ENCODE measurements at places on chromosomes 6 and 20. TPM values are rescaled to one million over a fixed set of nuclear protein-coding genes. Genes with fewer than 3 reads are reported as not detected.
A peak's percentile ranks its signal among the peaks of the same experiment; 100 is the strongest.

The PDYN gene
- total RNA-seq: 11.0 TPM

The CYB5R4 gene
- 11.1 TPM for total RNA-seq

The CDSN gene
- not detected for total RNA-seq

The ADGRF1 gene
- total RNA-seq: 0.06 TPM

The RNF144B gene
- total RNA-seq: 8.6 TPM

The ADAT2 gene
- 4.6 TPM for total RNA-seq

The OXT gene
- not detected for total RNA-seq

The GTSF1L gene
- total RNA-seq: 0.40 TPM

The C6orf118 gene
- 20.7 TPM for total RNA-seq

The DIDO1 gene
- 35.4 TPM for total RNA-seq

The RNF217 gene
- 22.4 TPM for total RNA-seq

The F13A1 gene
- 47.7 TPM for total RNA-seq

- no peaks in the 10 kb centered on the region for H3K27me3 ChIP-seq
- H3K27ac ChIP-seq: no peak overlapping the region
- peaks cover 5% of the 10 kb centered on the region for H3K4me1 ChIP-seq
- H3K4me3 ChIP-seq: no peak overlapping the region
These were observed 287.6 kb downstream of the PHF3 start for GRCh38 chr6:63923139-63923739.

DNA sequence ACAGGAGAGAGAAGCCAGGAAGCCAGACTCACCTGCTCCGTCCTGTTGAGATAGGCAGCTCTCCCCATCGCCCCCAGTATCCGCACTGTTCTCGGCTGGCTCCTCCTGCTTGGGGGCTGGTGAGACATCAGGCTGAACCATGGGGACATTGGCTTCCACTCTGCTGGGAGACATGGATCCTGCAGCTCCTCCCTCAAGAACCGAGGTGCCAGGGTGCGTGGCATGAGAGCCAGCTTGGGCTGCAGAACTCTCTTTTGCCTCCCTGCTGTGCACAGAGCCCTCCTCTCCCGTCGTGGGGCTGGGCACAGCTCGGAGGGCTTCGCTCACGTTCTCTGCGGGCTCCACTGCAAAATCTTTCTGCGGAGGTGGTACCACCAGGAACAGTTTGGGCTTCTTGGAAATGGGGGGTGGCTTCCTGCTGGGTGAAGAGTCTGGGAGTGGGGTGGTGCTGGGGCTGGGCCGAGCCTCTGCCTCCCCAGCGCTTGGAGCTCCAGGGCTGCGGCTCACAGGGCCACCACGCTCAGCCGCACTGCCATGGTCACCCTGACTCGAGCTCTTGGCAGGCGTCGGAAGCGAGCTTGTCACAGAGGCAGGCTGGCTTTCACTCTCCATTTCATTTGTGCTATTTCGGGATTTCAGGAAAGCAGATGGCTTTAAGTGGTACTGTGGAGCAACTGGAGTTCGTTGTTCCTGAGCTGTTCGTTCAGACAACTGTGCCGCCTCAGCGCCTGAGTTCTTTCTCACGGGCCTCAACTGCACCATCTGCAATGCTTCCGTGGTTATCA lies 26.5 kb downstream of the HEBP2 start:
- peak; percentile 67 for DNase-seq
- peaks cover 30% of the 10 kb centered on the region for H3K4me1 ChIP-seq
- H3K36me3 ChIP-seq: peaks cover 31% of the 10 kb centered on the region
- no peak overlapping the region for H3K4me3 ChIP-seq
- H3K27me3 ChIP-seq: no peaks in the 10 kb centered on the region

DNA sequence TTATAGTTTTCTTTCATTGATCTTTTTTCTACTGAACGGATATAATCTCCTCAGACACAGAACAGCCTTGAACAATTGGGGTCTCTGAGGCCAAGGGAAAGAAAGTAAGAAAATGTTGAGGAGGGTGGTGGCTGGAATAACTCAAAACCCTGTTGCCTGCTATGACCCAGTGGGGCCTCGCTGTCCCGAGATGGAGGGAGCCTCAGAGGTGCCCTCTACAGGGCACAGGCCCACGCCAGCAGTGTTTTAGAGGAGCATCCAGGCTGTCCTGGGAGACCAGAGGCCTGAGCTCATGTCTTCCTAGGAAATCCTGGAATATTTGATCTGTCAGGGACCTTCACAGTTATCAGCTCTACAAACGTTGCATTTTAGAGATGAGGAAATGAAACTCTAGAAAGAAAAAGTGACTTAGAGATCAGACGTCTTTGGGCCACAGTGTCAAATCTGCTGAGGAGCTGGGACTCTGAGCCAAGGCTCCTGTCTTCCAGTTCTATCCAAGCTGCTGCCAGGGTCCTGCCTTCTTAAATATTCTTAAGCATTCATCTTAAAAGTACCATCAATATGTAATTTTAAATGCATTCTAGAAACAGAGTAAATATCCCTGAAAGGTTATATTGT lies 26.3 kb downstream of the ALDH5A1 start:
- H3K4me1 ChIP-seq: peaks cover 3% of the 10 kb centered on the region
- H3K36me3 ChIP-seq: peaks cover 11% of the 10 kb centered on the region
- H3K27me3 ChIP-seq: no peaks in the 10 kb centered on the region
- H3K4me3 ChIP-seq: no peak overlapping the region
- no peak overlapping the region for H3K27ac ChIP-seq

- no peaks in the 10 kb centered on the region for H3K36me3 ChIP-seq
- H3K27me3 ChIP-seq: no peaks in the 10 kb centered on the region
- no peak for DNase-seq
- H3K27ac ChIP-seq: no peak overlapping the region
- H3K4me3 ChIP-seq: no peak overlapping the region
These were observed 431.0 kb upstream of the IRAK1BP1 start for GRCh38 chr6:78436335-78436734.

DNA sequence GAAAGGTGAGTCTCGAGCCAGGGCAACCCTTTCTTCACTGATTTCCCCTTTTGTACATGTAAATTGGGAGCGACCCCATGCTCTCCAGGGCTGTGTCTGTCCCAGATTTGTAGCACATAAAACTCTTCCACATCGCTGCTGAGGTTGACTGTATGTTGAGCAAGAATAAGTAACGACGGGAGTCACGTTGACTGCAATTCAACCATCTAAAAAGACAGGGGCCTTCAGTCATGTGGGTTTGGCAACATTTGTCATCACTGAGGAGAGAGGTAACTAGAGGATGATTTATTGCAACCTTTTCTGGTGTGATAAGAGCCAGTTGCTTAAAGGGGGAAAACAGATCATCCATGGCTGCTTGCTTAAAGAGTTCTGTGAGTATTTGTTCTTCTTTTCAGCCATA lies 159.4 kb upstream of the SULF2 start:
- no peaks in the 10 kb centered on the region for H3K4me1 ChIP-seq
- no peak for DNase-seq
- no peak overlapping the region for H3K4me3 ChIP-seq
- peaks cover 2% of the 10 kb centered on the region for H3K27me3 ChIP-seq
- no peak overlapping the region for H3K27ac ChIP-seq

GRCh38 chr20:60214901-60215815 lies 256.9 kb downstream of the CDH26 start:
- peaks cover 17% of the 10 kb centered on the region for H3K4me1 ChIP-seq
- no peak for DNase-seq
- no peaks in the 10 kb centered on the region for H3K36me3 ChIP-seq
- no peak overlapping the region for H3K27ac ChIP-seq
- H3K4me3 ChIP-seq: no peak overlapping the region
- H3K27me3 ChIP-seq: no peaks in the 10 kb centered on the region

DNA sequence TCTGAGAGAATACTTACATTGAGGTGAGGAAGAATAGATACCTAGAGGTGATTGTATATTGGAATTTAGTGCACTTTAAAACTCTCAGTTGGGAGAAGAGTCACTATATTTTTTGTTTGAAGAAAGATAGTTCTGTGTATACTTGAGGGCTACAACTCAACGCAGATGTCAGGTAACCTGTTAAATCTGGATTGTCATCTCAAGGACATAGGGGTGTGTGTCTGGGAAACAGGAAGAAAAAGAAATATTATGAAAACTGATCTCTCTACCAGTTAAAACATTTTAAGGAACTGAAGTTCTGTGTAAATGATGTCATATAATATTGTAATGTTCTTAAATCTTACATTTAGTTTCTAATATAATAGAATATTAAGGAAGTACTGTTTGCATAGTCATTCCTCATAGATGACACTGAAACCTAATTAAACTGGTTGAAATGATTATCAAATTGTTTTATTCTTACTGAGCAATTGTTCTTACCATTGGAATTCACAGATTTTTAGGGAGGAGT lies 86.2 kb downstream of the SMAP1 start:
- H3K4me3 ChIP-seq: no peak overlapping the region
- no peak overlapping the region for H3K27ac ChIP-seq
- no peaks in the 10 kb centered on the region for H3K4me1 ChIP-seq
- DNase-seq: no peak
- no peaks in the 10 kb centered on the region for H3K27me3 ChIP-seq
- no peaks in the 10 kb centered on the region for H3K36me3 ChIP-seq

- no peak overlapping the region for H3K27ac ChIP-seq
- peaks cover 3% of the 10 kb centered on the region for H3K4me1 ChIP-seq
- H3K36me3 ChIP-seq: peaks cover 9% of the 10 kb centered on the region
These were observed 23.5 kb downstream of the MCM8 start for GRCh38 chr20:5973971-5974370.

- DNase-seq: no peak
- H3K27ac ChIP-seq: peak overlapping the region; percentile 4
- H3K4me1 ChIP-seq: peaks cover 18% of the 10 kb centered on the region
These were observed 54.1 kb downstream of the FGD2 start for GRCh38 chr6:37059344-37060194.

GRCh38 chr6:14796974-14797762 lies 448.7 kb upstream of the JARID2 start:
- no peak for DNase-seq
- H3K27ac ChIP-seq: no peak overlapping the region
- no peaks in the 10 kb centered on the region for H3K36me3 ChIP-seq
- H3K4me1 ChIP-seq: peaks cover 3% of the 10 kb centered on the region
- no peaks in the 10 kb centered on the region for H3K27me3 ChIP-seq

DNA sequence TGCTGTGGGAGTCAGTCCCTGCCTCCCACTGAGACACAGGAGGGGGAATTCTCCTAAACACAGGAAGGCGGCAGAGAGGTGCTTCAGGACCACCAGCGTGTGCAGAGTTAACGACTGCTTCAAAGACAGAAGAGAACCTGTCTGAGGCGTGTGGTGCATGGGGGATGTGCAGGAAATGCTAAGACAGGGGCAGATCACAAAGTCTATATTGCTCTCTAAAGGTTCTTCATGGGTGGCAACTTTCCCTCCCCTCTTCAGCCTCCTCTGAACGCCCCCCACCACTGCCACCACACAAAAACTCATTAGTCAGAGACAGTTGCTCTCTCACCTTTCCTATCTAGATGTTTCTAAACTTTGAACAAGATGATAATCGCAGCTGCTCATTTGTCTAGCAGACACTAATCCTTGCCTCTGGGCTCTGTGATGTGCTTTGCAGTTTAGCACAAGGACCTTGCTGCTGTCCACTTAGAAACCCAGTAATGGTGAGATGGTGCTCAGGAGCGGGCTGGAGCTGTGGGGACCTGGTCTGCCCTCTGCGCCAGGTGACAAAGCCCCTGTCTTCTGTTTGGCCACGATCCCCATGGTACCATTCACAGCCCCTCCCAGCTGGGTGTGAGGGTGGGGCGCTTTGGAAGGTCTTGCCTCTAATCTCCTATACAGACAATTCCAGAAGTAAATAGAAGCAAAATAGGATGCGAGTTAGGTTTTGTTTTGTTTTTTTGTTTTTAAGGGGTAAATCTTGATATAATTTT lies 219.6 kb downstream of the NRN1 start:
- H3K36me3 ChIP-seq: no peaks in the 10 kb centered on the region
- H3K27me3 ChIP-seq: no peaks in the 10 kb centered on the region
- no peak overlapping the region for H3K27ac ChIP-seq
- peaks cover 27% of the 10 kb centered on the region for H3K4me1 ChIP-seq
- H3K4me3 ChIP-seq: no peak overlapping the region

- H3K4me1 ChIP-seq: no peaks in the 10 kb centered on the region
- H3K27ac ChIP-seq: no peak overlapping the region
- H3K36me3 ChIP-seq: no peaks in the 10 kb centered on the region
- H3K27me3 ChIP-seq: no peaks in the 10 kb centered on the region
These were observed 37.0 kb upstream of the PKHD1 start for GRCh38 chr6:52124126-52125121.

DNA sequence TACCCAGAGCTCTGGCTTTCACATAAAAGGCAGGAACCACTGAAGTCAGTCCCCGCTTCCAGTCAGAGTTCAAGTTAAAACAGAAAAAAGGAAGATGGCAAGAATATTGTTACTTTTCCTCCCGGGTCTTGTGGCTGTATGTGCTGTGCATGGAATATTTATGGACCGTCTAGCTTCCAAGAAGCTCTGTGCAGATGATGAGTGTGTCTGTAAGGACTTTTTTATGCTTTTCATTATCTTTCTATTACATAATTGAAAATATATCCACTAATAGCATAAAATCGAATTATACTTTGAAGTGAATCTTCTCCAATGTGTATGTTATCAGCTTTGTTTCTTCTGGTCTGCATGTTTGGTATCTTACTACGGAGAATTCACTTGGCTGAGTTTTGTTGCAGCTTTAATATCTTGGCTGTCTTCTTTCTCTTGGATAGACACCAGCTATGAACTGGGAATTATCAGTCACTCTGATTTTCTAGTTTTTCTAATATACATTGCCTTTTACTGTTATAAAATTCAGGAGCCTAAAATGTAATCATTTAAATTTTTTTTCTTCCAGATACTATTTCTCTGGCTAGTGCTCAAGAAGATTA lies at the start of gene OTOR:
OTOR (plus strand) TSS at position 51 of the 593 bp plus-strand sequence; CDS start at position 95, 44 bp downstream.
- H3K27ac ChIP-seq: no peak within 1 kb of the TSS
- H3K36me3 ChIP-seq: no peaks in the 10 kb centered on the region
- H3K4me3 ChIP-seq: no peak within 1 kb of the TSS
- no peaks in the 10 kb centered on the region for H3K27me3 ChIP-seq

GRCh38 chr6:11806561-11807317 lies 28.1 kb upstream of the ADTRP start:
- peaks cover 10% of the 10 kb centered on the region for H3K4me1 ChIP-seq
- no peak overlapping the region for H3K27ac ChIP-seq
- H3K36me3 ChIP-seq: no peaks in the 10 kb centered on the region
- no peak for DNase-seq
- H3K4me3 ChIP-seq: no peak overlapping the region

DNA sequence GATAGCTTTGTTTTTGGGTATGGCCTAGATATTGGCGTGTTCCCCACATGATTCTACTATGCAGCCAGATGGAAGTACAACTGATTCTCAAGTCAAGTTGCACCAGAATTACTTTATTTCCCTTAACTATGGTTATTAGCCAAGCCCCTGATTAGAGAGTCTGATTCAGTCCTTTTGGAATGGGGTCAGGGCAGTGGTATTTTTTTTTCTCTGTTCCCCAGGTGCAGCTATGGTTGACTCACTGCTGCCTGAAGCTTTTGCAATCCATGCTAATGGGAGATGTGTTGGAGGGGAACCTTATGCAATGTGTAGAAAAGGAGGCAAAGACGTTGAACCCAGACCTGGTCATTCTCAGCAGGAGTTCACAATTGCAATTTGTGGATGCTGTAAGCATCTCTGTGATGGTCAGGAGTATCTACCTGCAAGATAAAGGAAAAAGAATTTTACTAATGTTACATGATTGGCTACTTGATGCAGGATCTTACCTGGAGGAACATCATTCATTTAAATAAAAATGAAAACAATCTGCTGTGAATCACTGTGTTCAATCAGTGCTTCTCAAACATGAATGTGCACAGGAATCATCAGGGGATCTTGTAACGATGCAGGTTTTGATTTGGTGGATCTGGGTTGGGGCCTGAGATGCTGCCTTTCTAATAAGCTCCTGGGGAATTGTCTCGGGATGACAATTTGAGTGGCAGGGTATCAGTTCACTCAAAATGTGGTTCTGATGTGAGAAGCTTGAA lies 49.4 kb downstream of the PFDN4 start:
- H3K27me3 ChIP-seq: no peaks in the 10 kb centered on the region
- H3K4me3 ChIP-seq: no peak overlapping the region

GRCh38 chr6:35046103-35046502 lies 95.0 kb downstream of the TCP11 start:
- DNase-seq: no peak
- H3K4me1 ChIP-seq: peaks cover 57% of the 10 kb centered on the region
- no peaks in the 10 kb centered on the region for H3K27me3 ChIP-seq
- H3K36me3 ChIP-seq: no peaks in the 10 kb centered on the region
